ENCODE measurements at places on chromosomes 11 and 22.

- no peak for DNase-seq
Measured at GRCh38 chr11:56967726-56968125, 21.0 kb upstream of the OR5AK2 start.

- no peak for DNase-seq
Measured at GRCh38 chr11:46846510-46846830, 390 bp upstream of the CKAP5 start.

DNA sequence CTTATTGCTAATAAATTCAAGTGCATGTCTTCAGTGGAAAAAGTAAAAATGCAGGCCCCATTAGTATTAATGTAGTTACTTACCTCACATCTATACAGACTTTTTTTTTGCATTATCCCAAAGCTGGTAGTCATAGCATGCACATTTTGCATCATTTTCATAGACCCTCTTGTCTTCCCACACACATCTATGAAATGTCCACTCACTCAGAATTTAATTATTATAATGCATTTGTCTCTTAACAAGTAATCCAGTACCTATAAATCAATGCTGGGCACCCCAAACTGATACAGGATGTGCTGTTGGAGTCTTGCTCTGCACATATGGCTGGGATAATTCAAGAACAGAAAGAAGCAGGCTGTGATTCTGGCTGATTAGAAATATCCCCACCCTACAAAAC, 370.4 kb upstream of the FAT3 start:
- DNase-seq = no peak

DNA sequence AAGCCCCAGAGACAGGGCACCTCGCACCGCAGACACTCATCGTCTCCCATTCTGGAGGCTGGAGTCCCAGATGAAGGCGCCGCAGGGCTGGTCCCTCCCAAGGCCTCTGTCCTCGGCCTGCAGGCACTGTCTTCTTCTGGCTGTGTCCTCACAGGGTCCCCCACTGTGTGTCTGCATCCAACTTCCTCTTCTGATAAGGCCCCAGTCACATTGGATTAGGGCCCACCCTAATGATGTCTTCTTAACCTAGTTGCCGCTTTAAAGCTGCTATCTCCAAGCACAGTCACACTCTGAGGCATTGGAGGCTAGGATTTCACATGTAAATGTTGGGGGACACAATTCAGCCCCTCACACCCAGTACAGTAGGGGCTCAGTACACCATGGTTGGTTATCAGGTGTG, 48.9 kb downstream of the DHCR7 start:
- no peak for DNase-seq
